ENCODE measurements at places on chromosomes 7 and 10.

DNA sequence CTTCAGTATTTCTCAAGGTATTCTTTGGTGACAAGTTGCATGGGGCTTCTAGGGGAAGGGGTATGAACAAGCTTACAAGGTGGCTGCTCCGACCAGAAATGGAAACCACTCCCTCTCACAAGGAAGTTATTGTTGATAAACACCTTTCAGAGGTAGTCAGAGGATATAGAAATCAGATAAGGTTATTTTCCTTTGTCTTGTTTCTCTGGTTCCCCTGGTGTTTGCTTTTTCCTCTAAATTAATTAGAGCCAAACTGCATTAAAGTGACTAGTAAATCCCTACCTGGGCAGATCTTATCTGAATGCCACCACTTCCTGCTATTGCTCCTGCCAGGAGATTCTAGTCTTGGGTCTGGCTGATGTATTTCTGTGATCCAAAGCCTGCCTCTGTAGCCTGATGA lies 725.4 kb downstream of the INHBA start:
- no peak for ATAC-seq
- no peak overlapping the region for H3K27ac ChIP-seq
- H3K27me3 ChIP-seq = no peaks in the 10 kb centered on the region
- no peak overlapping the region for H3K4me3 ChIP-seq

- H3K4me1 ChIP-seq = no peaks in the 10 kb centered on the region
- H3K27me3 ChIP-seq = no peaks in the 10 kb centered on the region
- H3K4me3 ChIP-seq = no peak overlapping the region
- H3K36me3 ChIP-seq = no peaks in the 10 kb centered on the region
These were observed 13.2 kb downstream of the OSBPL3 start for GRCh38 chr7:24966802-24967201.

DNA sequence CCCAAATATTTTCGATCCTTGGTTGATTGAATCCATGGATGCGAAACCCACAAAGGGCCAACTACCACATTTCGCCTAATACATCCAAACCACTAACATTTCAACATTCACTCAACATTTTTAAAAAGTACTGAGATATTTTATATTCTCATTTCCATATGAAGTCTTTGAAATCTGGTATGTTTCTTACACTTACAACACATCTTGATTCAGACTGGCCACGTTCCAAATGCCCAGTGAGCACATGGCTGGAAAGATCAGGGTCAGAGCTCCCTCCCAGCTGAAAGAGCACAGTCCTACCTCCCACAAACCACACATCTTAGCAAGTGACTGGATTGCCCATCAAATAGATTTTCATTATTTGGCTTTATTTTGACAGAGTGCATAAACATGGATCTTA lies 18.9 kb downstream of the NCAPG2 start:
- ATAC-seq = no peak
- H3K36me3 ChIP-seq = peaks cover 51% of the 10 kb centered on the region
- H3K27ac ChIP-seq = no peak overlapping the region
- no peaks in the 10 kb centered on the region for H3K4me1 ChIP-seq
- no peaks in the 10 kb centered on the region for H3K27me3 ChIP-seq
- no peak overlapping the region for H3K4me3 ChIP-seq

DNA sequence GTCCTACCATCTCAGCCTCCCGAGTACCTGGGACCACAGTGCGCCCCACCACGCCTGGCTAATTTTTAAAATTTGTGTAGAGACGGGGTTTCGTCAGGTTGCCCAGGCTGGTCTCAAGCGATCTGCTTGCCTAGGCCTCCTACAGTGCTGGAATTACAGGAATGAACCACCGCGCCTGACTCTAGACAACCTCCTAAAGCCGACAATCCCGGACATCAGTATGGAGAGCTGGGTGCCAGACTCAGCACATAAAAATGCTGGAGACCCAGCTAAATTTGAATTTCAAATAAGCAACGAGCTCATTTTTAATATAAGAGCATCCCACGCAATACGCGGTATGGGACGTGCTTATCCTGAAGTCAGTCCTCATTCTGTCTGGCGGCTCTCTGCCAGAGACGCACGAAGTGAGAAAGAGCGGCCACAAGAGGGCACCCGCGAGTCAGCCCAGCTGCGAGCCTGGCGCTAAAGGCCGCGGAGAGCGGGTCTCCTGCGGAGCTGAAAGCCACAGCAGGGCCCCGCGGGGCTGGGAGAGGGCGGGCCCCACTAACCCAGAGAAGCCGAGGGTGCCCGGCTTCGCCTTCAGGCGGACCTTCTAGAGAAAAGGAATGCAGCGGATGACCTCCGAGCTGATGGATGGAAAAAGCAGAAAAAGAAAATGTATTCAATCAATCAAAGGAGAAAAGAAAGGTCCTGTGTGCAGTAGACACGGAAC lies 7.0 kb downstream of the CALY start:
- H3K4me3 ChIP-seq = no peak overlapping the region
- peaks cover 88% of the 10 kb centered on the region for H3K27me3 ChIP-seq
- peak; percentile 85 for ATAC-seq
- H3K27ac ChIP-seq = no peak overlapping the region
- peaks cover 17% of the 10 kb centered on the region for H3K4me1 ChIP-seq
- H3K36me3 ChIP-seq = no peaks in the 10 kb centered on the region

DNA sequence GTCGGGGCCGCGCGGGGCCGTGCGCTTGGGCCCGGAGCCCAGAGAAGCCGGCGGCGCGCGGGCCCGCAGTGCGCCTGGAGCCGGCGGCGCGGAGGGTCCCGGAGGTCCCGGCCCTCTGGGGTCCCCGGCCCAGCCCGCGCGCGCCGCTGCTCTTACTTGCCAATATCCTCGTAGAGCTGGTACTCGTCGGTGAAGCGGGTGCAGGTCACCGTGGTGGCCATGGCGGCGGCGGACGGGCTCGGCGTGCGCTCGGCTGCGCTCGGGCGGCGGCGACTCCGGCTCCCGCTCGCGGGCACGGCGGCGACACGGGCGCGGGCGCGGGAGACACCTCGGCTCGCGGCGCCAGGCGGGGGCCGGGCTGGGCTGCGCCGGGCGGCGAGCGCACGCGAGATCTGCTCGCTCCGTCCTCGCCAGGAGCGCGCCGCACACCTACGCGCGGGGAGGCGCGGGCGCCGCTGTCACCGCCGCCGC lies at the start of gene CAMK2B:
TSS of gene CAMK2B (minus strand) at position 394 of the 471 bp plus-strand sequence. CDS start at position 221, 173 bp downstream.
- H3K27me3 ChIP-seq = peaks cover 50% of the 10 kb centered on the region
- H3K4me3 ChIP-seq = no peak within 1 kb of the TSS
- ATAC-seq = no peak
- no peak within 1 kb of the TSS for H3K27ac ChIP-seq
- no peaks in the 10 kb centered on the region for H3K36me3 ChIP-seq

GRCh38 chr7:157462840-157463239 lies 126.0 kb downstream of the DNAJB6 start:
- no peak overlapping the region for H3K27ac ChIP-seq
- peaks cover 60% of the 10 kb centered on the region for H3K27me3 ChIP-seq
- ATAC-seq = no peak

GRCh38 chr7:149145031-149145845 lies 2.0 kb upstream of the ZNF398 start:
- H3K4me1 ChIP-seq = peaks cover 3% of the 10 kb centered on the region
- no peaks in the 10 kb centered on the region for H3K36me3 ChIP-seq
- no peak overlapping the region for H3K4me3 ChIP-seq
- no peak overlapping the region for H3K27ac ChIP-seq

DNA sequence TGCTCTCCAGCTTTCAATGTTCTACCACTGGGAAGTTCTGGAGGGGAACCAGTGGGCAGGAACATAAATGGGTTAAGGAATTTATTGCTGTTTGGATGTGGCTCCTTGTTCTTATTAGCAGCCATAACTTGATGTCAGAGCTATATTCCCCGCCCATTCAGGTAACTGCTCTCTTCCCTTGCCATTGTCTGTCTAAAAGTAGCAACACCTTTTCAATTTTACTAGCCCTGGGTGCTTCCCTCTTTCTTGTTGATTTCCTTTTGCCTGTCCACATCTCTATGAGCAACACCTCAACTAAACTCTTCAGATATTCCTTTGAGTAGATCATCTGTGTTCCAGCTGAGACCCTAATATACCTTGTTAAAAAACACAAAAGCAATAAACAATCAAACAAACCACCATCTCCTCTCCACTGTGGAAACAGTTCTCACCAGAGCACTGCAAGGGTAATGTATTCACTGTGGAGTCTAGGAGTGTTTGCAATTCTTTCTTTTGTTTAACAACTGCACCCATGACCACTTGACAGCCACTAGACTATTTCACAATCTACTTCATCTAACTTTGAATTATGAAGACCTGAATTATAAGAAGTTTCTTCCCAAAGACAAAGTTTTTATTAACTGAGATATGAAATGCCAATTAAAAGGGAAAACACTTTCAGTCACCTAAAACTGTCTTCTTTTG lies 436.7 kb downstream of the IPMK start:
- no peak overlapping the region for H3K27ac ChIP-seq
- H3K36me3 ChIP-seq = no peaks in the 10 kb centered on the region
- no peaks in the 10 kb centered on the region for H3K27me3 ChIP-seq

DNA sequence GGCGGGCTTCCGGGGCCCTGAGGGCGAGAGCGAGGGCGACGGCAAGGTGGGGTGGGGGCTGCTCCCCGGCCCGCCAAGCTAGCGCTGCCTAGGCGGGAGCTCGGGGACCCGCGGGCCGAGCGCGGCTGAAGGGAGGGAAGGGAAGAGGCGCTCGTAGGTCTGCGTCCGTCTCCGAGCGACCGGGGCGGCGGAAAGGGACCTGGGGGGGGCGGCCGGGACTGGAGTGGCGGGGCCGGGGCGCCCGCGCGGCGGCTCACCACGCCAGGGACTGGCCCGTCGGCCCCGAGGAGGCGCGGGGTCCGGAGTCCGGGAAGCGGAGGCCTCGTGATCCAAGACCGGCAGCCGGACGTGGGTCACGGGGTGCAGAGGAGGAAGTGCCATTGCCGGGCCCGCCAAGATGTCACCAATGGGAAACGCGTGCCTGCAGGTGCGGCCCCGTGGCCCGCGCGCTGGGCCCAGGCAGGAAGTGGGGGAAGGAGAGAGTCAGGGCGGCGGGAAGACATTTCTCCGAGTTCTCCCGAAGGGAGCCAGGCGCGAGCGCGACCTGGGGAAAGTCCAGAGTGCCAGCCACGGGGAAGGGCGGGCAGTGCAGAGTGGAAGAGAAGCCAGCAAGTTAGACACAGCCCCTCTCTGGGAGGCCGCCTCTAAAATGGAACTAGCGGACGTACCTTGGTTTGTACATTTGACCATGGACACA lies 11.9 kb downstream of the HNRNPF start:
- no peaks in the 10 kb centered on the region for H3K36me3 ChIP-seq
- H3K4me1 ChIP-seq = peaks cover 94% of the 10 kb centered on the region
- H3K4me3 ChIP-seq = peak overlapping the region; percentile 85
- ATAC-seq = peak; percentile 91
- H3K27me3 ChIP-seq = no peaks in the 10 kb centered on the region
- H3K27ac ChIP-seq = peak overlapping the region; percentile 96

GRCh38 chr10:75403144-75403938 lies 1.8 kb upstream of the ZNF503 start:
- no peak for ATAC-seq
- no peaks in the 10 kb centered on the region for H3K27me3 ChIP-seq
- peak overlapping the region; percentile 100 for H3K4me3 ChIP-seq
- H3K4me1 ChIP-seq = no peaks in the 10 kb centered on the region
- H3K36me3 ChIP-seq = no peaks in the 10 kb centered on the region

GRCh38 chr10:8017277-8017676 lies 37.2 kb upstream of the GATA3 start:
- no peak for ATAC-seq
- no peaks in the 10 kb centered on the region for H3K4me1 ChIP-seq

DNA sequence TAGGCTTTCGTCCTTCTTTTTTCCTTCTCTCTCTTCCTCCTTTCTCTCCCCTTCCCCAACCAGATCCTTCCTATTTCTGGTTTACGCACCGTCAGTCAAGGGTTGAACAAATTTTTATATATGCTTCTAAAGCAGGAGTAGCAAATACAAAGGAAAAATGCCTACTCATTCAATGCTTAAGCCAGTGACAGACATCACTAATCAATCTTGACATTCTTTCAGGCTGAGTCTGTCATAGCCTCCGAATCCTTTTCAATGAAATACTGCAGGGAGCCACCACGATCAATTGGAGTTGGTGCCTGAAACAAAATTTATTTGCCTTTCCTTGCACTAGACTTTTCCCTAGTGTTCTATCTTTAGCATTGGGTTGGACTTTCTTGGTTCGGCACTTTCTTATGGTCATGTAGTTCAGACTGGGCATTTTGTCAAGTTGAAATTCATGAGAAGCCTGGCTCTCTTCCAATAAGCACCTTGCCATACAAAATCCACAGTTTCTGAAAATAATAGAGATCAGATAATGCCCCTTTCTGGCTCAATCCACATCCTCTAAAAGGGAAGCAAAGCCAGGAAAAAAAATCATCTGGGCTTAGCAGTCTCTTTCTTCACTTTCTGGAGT lies 239.5 kb upstream of the PLXNA4 start:
- peaks cover 5% of the 10 kb centered on the region for H3K4me1 ChIP-seq
- H3K27me3 ChIP-seq = no peaks in the 10 kb centered on the region
- no peak for ATAC-seq
- no peak overlapping the region for H3K27ac ChIP-seq
- no peaks in the 10 kb centered on the region for H3K36me3 ChIP-seq

DNA sequence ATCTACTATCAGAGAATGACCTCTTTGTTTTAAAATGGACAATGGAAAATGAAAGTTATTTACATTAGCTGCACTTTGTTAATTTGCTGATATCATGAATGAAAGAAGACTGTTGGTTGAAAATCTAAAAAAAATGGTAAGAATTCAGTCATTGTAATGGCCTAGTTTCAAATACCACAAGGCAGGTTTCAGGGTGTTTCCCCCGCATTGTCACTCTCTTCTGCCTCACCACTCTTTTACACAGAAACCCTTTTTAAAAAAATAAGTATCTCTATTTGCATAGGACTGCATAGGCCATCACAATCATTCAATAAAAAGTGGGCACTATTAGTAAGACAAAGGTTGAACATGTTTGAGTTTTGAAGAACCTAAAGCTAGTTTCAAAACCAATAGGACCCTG lies 737.1 kb downstream of the INHBA start:
- no peaks in the 10 kb centered on the region for H3K27me3 ChIP-seq
- H3K4me1 ChIP-seq = no peaks in the 10 kb centered on the region
- no peak overlapping the region for H3K4me3 ChIP-seq
- no peaks in the 10 kb centered on the region for H3K36me3 ChIP-seq
- no peak for ATAC-seq
- H3K27ac ChIP-seq = no peak overlapping the region

DNA sequence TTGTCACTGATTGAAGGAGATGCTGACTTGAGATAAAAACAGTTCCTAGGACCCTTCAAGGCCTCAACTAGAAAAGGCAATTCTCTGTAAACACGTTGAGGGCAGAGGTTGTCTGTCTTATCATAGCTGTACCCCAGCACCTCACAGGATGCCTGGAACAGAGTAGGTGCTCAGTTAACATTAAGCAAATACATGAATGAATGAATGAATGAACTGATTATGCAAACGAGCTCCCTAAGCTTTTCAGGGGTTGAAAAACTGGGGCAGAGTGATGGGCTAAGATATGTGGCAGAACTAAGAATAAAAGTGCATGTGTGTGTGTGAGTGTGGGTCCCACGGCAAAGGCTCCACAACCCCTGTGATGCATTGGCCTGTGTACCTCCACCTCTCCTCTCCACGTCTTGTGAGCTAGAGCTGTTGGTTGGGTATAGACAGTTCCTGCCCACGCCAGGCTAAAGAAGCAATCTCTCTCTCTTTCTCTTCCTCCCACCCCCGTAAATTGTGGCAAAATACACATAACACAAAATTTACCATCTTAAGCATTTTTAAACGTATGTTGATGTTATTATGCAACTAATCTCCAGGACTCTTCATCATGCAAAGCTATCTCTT lies 20.9 kb upstream of the SMC3 start:
- no peak for ATAC-seq
- H3K4me3 ChIP-seq = no peak overlapping the region
- no peaks in the 10 kb centered on the region for H3K4me1 ChIP-seq
- H3K36me3 ChIP-seq = no peaks in the 10 kb centered on the region
